ENCODE measurements at places on chromosomes 5 and 9.

DNA sequence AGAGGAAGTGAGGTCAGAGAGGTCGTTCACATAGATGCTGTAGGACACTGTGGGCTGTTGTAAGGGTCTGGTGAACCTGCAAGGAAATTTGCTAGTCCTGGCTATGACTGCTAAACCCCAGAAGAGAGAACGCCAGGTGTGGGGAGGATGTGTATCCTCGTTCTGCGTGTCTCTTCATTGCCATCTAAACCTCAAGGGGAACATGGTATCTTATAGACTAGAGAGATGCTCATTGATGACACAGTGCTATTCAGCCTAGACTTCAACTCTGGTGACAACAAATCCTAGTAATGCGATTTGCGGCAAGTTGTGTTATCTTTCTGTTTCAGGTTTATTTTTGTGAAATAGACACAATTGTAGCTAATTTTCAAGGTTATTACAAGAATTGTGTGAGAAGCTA, 140.2 kb downstream of the ADAMTSL1 start:
- no peak for DNase-seq

DNA sequence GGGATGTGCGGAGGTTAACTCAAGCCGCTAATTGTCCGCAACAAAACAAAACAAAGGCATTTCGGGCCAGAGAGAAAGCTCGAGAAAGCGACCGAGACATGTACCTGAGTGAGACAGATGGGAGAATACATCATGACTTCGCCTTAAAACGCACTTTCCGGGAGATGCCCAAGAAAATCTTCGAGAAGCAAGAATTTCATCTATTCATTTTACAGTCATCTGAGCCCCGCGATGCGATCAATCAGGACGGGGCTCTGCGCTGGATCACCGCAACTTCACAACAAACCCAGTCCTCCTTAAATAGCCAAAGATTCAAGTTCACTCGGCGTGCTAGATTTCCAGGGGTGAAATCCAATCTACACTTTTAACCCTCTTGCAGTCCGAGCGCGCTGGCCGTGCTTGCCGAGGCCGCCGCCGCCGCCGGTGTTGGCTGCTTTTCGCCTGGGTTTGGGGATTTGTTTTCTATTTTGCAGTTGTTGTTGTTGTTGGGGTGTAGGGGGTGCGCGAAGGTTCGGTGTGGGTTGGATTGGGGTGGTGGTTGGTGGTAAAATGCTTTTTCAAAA, 482 bp downstream of the NFIB start:
- DNase-seq: no peak

DNA sequence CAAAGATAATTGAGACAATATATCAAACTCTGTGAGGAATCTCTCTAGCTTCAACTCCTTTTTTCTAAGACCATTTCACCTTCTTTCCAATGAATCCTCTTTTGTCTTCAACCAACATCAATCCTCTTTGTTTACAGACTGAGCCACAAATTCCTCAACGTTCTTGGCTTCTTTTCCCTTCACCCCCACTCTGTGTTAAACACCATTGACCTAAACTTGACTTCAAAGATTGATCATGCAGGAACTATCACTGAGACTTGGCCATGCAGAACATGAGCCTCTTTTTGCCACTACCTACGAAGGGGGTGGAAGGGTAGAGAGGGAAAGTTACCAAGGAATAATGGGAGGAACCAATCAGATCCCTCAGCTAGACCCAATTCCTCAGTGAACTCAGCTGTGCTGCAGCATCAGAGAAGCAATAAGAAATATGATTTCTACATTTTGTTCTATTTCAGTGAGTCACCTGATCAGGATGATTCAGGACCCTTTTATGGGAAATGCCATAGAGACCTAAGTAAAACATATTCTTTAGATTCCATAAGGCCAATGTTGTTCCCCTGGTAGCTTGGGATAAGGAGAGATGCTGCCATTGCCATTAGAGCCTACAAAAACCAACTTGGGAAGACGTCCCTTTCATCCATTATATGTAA, 187.7 kb upstream of the RGMB start:
- no peak for DNase-seq

- DNase-seq: no peak
These were observed 226.6 kb upstream of the ADCY2 start for GRCh38 chr5:7169240-7169878.

DNA sequence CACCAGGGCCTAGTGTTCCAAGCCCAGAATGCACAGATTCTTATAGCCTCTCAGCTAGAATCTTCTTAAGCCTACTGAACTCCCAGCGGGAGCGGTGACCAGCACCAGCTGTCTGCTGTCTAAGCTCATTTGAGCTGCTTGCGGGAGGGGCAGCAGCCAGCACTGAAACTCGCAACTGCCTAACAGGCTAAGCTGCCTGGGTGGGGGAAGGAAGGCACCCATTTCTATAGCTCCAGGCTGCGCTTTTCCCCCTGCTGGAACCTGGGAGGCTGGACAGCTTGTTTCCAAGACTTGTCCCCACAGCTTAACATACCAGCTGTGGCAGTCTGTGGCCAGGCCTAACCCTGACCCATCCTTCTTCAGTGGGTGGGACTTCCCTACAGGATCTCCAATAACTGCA, 512.9 kb downstream of the EFNA5 start:
- no peak for DNase-seq

- no peak for DNase-seq
These were observed 24.1 kb upstream of the RNF20 start for GRCh38 chr9:101509572-101509971.

GRCh38 chr9:87442451-87442850, 55.2 kb upstream of the DAPK1 start:
- no peak for DNase-seq

DNA sequence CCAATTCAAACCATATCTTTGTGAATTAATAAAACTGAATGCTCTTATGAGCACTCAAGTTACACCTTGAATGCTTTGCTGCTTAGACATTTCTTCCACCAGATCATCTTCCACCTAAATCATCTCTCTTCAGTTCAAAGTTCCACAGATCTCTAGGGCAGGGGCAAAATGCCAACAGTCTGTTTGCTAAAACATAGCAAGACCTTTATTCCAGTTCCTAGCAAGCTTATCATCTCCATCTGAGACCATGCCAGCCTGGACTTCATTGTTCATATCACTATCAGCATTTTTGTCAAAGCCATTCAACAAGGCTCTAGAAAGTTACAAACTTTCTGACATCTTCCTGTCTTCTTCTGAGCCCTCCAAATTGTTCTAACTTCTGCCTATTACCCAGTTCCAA, 119.8 kb downstream of the GIN1 start:
- no peak for DNase-seq

DNA sequence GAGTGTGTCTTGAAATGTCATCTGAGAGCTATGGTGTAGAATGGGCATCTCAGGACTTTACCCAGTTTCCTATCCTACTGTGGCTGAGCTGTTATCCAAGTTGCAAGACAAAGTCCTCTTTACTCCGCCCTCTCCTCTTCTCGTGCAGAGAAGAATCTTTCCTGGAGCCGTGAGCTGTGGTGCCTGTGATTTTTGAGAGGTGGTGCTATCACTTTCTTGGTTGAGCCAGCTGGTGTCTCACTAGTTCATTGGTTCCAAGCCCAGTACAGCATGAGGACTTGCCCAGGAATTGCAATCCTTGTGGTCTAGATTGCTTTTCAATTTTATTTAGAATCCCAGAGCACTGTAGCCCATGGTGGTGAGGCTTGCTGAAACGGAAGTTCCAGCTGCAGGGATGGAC, 2300.3 kb downstream of the MAT2B start:
- DNase-seq: no peak

GRCh38 chr5:178419196-178419595, 171.0 kb downstream of the COL23A1 start:
- no peak for DNase-seq

DNA sequence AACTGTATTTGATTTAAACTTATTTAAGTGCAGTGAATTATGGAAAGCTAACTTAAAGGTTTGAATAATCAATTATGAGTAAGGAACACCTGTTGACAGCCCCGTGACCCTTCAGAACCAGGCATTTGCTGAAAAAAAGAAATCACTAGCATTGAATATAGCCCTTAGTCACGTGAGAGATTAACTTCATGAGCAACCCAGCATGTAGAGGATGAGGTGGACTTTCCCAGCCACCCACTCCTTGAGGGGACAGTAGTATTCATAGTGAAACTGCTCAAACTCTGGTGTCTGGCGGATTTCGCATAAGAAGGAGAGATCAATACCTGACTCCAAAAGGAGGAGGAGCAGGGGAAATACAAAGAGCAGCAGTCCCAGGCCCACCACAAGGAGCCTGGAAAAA, 184.8 kb upstream of the RASEF start:
- DNase-seq: no peak

- DNase-seq: no peak
These were observed 280.7 kb upstream of the ZNF608 start for GRCh38 chr5:125026867-125027731.

- no peak for DNase-seq
These were observed 358.2 kb downstream of the MTRR start for GRCh38 chr5:8227112-8227511.

GRCh38 chr5:19928562-19929421, 59.2 kb downstream of the CDH18 start:
- no peak for DNase-seq

GRCh38 chr5:178108966-178109365, 4.4 kb upstream of the N4BP3 start:
- no peak for DNase-seq

GRCh38 chr5:35026280-35026840, 21.4 kb downstream of the AGXT2 start:
- no peak for DNase-seq

DNA sequence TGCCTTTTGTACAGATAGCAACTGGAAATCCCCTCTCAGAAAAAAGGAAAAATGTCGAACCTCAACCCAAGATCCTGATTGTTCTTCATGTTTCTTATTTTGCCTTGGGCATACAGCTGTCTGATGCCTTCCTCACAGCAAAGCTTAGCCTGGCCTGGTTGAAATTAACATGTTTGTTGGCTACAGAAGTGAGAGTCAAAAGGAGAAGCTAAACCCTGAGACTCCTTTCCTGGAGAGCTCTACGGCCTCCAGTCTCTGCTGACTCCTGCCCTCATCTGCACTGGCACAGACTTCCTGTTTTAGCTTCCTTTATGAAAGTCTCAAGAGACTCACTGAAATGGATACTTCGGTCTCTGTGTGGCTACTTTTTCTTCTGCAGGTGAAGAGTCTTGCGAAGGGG, 186.7 kb downstream of the PARP8 start:
- DNase-seq: no peak

- DNase-seq: no peak
These were observed 6.0 kb downstream of the PMPCA start for GRCh38 chr9:136416427-136416826.

DNA sequence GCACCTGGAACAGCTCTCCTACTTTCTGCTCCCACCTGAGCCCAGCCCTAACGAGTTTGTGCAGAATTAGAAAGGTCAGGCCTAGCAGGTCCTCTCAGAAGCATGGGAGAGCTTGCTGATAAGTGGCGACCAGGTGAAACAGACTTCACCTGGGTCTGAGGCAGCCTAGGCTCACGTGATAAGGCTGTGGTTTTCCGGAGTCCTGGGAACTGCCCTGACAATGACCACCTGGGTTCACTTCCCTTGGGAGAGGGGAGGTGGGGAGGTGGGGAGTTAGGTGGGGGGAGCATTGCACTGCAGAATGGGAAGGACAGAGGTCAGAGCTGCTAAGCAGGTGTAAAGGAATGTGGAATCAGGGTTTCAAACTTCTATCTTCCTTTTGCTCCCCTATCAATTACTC, 152.9 kb upstream of the MAP1B start:
- no peak for DNase-seq

- no peak for DNase-seq
These were observed 9.5 kb upstream of the NFIL3 start for GRCh38 chr9:91433180-91433579.

- DNase-seq: no peak
These were observed 47.1 kb downstream of the C9orf57 start for GRCh38 chr9:72013292-72013760.

DNA sequence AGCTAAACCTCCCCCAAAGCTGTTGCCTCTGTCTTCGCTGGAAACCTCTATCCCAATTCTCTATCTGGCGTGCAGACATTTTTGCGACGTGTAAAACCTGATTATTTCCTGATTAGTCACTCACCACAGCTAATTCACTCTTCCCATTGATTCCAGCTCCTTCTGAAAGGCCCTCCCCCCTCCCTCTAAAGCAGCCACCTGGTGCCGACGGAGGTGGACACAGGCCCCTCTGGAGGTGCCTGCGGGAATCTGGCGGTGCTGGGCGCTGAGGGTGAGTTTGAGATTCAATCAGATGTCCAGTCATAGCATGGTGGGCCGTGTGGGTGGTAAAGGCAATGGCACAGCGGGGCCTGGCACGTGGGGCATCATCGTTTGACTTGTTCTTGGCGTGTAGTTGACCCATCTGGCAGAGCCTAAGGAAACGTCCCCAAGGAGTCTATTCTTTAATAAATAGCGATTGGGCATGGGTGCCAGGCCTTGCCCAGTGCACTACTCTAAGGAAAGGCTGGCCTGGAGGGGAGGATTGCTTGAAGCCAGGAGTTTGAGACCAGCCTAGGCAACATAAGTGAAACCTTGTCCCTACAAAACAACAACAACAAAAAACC, 271.1 kb upstream of the MVB12B start:
- DNase-seq: no peak

DNA sequence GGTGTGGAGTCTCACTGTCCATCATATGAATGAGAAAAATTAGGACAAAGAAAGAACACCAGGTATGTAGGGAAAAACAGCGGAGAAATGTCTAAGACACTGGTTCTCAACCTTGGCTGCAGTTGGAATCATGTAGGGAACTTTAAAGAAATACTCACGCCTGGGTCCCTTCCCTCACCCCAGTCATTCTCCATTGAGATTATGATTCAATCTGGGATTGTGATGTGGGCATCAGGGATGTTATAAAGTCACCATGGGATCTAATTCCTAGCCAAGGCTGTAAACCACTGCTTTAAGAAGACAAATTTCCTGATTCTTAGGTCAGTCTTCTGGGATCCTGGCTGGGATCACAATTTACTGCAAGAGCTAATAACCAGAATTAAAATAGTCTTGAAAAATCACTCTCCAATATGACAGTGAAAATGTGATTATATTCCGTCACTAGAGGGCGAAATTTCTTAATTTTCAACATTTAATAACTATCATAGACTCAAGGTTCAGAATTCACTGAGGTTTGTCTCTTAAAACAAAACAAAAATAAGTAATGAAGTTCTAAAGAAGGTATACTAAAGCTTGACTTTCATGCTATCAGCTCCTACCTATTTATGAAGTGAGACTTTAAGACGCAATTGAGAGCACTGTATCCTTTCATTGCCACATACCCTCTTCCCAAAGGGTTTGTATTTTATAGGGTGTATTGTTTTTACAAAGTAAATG, 60.5 kb downstream of the GLDC start:
- no peak for DNase-seq

- no peak for DNase-seq
These were observed 341 bp downstream of the MXD3 start for GRCh38 chr5:177311392-177311722.

GRCh38 chr5:34022121-34022705, 14.4 kb upstream of the AMACR start:
- no peak for DNase-seq

- no peak for DNase-seq
These were observed 266.1 kb downstream of the CWC27 start for GRCh38 chr5:65034813-65035209.

GRCh38 chr5:13427827-13428557, 516.5 kb downstream of the DNAH5 start:
- no peak for DNase-seq
